Right renal cortex interstitium (tissue), 3 donors: ENCODE measurements at places on chromosomes 1 and 21. TPM values are rescaled to one million over a fixed set of nuclear protein-coding genes. Genes with fewer than 3 reads are reported as not detected.

DNA sequence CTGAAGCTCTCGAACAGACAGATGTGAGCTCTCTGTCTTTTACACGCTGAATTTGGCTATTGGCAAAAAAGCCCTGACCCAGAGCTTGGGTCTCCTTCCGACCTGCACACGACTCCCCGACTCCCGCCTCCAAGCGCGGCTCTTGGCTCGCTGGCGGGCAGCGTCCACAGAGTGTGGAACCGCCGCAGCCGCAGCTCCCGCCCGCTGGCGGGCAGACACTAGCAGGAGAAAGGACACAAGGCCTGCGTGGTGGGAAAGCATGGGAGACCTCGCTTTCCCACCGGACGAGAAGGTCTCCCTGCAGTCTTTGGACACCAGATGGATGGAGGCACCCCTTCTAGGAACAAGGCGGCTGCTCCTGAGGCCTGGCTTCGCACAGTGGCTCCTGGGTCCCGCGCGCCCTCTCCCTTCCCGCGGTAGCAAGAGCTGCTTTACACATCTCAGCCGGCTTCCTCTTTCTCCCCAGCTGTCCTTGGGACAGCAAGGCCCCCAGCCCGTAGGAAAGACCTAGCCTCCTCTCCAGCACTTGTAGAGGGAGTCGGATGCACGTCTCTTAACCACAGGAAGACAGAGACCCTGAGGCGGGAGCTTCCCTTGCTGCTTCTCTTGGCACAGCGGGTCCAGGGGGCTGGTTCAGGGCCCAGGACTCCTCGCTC lies 92.1 kb downstream of the PRKAB2 start:
- no peak for DNase-seq

- no peak for DNase-seq
These were observed 195.9 kb downstream of the TOMM20 start for GRCh38 chr1:234932511-234933430.

DNA sequence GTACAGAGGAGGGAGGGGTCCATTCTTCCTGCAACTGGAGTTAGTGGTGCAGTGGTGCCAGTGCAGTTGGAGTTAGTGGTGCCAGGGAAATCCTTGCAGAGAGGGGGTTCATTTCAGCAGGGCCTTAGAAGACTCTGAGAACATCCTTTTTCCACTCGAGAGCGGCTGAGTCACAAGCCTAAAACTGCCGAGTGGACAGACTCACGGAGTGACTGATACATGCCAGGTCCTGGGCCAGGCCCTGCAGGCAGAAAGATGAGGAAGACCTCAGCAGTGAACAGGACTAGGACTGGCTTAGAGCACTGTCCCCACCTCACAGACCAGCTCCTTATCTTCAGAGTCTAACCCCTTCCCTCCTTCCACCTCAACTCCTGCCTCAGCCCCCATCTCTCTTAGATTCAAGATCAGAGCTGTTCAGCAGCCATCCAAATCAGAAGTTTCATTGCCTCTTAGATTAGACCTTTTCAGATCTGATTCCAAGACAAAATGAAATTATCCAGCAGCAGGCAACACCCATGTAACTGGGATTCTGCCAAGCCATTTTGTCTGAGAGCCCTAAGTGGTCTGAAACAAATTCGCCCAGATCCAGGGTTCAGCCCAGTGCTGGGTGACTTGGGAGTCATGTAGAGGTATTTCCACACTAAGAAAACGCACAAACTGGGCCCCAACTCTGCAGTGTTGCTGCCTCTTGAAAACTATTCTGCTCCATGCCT lies 12.7 kb upstream of the IKBKE start:
- no peak for DNase-seq

DNA sequence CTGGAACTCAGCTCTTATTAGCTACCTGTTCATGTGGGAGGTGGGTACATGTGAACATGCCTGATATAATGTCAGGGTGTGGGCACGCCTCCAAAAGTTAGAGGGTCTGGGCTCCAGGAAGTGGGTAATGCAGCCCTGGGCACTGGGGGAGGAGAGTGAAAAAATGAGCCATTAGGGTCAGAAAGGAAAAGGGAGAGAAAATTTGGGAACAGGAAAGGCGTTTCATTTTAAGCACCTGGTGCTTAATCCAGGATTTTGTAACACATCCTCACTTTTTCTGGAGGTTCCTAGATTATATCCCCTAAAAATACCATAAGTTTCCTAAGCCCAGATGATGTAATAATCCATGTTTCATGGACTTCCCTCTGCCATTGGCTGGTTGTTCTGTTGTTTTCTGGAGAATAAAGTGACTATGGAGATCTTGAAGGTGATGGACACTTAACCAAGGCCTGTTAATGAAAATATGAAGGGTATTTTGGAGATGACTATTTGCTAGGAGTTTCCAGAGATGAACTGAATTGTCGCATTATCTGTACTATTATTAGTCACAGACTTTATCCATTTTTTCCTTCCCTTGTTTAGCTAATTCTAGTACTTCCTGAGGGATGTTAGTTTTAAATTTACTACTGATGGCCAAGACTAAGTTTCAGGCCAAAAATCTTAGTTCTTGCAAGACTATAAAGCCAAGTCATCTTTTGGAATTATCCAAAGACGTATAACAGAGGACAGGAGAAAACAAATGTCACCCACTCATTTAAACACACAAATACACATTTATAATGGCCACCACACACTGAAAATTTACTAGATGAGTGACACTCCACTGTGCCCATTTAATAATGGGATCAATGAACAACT lies 24.4 kb upstream of the TARBP1 start:
- no peak for DNase-seq

- no peak for DNase-seq
These were observed 68.7 kb downstream of the HIVEP3 start for GRCh38 chr1:41850029-41850428.

DNA sequence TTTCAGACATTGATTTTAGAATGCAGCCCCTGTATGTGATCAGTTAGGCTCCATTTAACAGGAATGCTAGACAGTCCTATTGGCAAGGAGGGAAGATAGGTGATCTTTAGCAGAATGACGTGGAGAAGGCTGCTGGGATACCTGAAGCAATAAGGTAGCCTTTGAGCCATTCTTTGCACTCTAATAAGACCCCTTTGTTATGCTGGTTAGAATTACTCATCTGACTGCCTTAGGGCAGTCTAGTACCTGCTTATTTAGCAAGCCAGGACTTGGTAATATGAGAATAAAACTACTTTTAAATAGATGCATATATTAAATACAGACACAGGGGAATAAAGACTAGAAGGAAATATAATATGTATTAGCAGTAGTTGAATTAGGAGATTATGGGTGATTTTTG lies 29.1 kb downstream of the NGF start:
- no peak for DNase-seq

DNA sequence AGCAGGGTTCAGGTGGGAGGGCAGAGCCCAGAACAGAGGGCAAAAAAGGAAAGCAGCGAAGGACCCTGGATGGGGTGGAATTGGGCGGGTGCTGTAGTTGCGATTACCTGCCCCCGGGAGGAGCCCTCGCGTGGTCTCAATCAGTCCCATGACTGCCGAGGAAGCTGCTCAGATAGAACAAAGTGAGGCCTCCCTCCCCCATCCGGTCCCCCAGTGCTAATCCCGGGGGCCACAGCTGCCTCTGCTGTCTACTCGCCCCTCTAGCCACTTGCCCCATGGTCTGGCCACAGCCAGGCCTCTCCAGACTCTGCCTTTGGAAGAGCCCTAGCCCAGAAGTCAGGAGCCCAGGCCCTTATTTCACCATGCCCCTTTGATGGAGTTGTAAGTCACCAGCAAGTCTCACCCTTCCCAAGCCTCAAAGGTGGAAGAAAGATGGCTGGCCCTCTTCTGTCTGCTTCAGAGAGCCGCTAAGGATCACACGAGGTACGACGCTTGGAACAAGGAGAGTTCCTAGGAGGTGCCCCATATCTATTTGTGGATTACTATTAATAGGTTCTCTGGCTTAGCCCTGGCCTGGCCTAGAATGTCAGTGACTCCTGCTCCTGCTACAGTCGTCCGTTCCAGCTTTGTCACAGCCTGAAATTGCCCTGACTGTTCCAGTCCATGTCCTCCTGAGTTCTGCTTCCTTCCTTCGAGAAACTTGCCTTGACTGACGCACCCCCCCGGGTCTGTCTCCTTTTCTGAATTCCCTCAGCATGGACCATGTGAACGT lies 16.4 kb downstream of the ECHDC2 start:
- DNase-seq, result no peak

DNA sequence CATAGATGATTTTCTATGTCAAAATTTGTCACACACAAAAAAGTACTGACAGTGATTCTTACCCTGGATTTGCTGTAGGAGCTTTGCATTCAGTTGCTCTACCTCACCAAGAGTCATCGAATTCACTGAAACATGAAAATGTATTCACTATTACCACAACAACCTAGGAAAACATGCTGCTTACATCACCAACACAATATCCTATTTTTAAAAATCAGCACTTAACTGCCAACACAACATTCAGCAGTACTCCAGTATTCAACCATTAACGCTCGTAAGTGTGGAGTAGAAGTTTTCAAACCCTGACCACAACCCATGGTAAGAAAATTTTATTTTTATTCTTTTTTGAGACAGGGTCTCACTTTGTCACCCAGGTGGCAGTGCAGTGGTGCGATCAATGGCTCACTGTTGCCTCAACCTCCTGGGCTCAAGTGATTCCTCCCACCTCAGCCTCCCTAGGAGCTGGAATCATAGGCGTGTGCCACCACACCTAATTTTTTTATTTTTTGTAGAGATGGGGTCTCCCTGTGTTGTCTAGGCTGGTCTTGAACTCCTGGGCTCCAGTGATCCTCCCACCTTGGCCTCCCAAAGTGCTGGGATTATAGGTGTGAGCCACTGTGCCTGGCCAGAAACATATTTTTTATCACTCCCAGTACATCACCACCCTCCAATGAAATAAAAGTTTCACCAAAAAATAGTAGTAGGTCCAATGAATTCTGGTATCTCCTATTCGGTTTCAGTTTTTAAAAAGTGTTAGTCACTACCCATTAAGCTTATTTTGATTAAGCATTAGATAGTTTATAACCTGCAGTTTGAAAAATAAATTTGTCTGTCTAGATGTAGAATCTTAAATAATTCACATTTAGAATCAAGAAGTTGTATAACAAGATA lies 23.8 kb downstream of the C21orf91 start:
- DNase-seq, result no peak

DNA sequence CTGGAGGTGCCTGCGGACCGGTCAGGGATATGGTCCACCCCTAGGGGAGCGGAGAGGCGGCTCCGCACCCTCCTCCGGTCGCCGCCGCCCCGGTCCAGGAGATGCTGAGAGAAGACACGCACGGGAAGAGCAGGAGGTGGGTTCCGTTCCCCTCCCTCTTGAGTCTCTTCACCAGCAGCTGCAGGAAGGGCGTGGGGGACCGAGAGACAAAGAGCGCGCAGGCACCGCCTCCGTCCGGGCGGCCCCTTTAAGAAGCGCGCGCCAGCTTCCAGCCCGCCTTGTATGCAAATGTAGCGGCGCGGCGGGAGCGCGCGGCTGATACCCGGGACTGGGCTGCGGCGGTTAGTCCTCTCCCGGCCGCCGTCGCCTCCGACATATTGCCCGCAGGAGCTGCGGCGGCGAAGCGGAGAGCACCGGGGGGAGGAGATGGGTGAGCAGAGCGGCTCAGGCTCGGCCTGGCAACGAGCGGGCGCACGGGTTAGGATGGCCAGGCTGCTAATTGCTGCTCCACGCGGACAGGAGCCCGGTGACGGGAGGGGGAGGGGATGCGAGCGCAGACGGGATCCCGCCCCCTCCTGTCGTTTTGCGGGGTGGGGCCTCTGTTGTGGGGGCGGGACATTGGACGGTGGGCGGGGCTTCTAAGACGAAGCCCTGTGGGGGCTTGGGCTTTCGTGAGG lies at the start of gene TMEM39B:
TMEM39B (plus strand) TSS at position 318 of the 677 bp plus-strand sequence; CDS start at position 427, 109 bp downstream.
- DNase-seq, result peak; percentile 89

GRCh38 chr21:38077569-38077968 lies 161.3 kb upstream of the KCNJ6 start:
- DNase-seq, result no peak

DNA sequence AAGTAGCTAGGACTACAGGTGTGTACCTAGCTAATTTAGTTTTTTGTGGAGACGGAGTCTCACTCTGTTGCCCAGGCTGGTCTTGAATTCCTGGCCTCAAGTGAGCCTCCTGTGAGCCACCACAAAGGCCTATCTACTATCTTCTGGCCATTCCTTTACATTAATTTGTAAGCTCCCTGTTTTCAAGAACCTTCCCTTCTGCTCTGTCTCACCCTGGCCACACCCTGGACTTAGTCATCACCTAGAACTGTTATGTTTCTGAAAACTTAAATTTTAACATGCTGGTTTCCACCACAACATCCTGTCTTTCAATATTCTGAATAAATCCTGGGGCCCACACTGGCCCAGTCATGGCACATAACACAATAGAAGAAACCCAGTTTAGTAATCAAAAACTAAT lies 4.9 kb upstream of the B4GALT3 start:
- DNase-seq, result no peak

- no peak for DNase-seq
These were observed 56.1 kb upstream of the LRRC7 start for GRCh38 chr1:69511426-69512192.

DNA sequence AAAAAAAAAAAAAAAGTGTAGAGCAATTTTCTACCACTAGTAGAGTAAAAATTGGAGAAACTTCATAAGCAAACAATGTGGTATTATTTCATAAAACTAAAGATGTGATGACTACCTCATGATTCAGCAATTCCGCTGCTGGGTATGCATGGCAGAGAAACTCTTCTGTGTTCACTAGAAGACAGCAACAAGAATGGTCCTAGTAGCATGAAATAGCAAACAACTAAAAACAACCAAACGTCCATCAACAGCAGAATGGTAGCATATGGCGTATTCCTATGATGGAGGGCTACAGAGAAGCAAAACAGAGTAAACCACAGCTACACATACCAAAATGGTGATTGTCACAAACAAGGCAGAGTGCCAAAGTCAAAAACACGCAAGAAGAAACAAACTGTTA lies 18.9 kb downstream of the HTR1D start:
- DNase-seq, result no peak

- no peak for DNase-seq
These were observed 997 bp upstream of the SIM2 start for GRCh38 chr21:36697851-36698384.

GRCh38 chr21:45468051-45468970 lies 63.3 kb downstream of the COL18A1 start:
- no peak for DNase-seq

- no peak for DNase-seq
These were observed 17.1 kb downstream of the TEX35 start for GRCh38 chr1:178530037-178530402.

DNA sequence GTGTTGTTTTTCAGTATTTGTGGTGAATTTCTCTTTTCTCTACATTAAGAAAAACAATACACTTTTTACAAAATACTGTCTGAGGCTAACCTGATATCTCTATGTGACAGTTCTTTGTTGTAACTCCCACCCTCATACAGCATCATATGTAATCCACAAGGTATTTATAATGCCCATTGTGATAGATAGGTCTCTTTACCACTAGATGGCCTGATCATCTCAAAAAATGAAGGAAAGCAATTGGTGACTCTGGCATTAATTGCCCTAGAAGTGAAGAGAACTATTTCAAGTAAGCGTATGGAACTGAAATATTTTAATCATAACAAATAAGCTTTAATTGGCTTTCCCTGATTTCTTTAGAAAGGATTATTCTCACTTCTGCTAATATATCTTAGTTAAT lies 36.2 kb upstream of the HFM1 start:
- no peak for DNase-seq

TMPRSS15 gene
- 0.29 TPM for polyA plus RNA-seq

KIF17 gene
- 3.5 TPM for polyA plus RNA-seq

MYOM3 gene
- 23.6 TPM for polyA plus RNA-seq

C8A gene
- polyA plus RNA-seq, result not detected

CD5L gene
- 0.10 TPM for polyA plus RNA-seq

RABGAP1L gene
- polyA plus RNA-seq, result 26.6 TPM

PLA2G2F gene
- 0.37 TPM for polyA plus RNA-seq

GJB4 gene
- 0.28 TPM for polyA plus RNA-seq
